HFFc6 (cell line): ENCODE measurements at places on chromosomes 13 and 19.

- DNase-seq = no peak
These were observed 34.5 kb downstream of the MTUS2 start for GRCh38 chr13:28854657-28855056.

DNA sequence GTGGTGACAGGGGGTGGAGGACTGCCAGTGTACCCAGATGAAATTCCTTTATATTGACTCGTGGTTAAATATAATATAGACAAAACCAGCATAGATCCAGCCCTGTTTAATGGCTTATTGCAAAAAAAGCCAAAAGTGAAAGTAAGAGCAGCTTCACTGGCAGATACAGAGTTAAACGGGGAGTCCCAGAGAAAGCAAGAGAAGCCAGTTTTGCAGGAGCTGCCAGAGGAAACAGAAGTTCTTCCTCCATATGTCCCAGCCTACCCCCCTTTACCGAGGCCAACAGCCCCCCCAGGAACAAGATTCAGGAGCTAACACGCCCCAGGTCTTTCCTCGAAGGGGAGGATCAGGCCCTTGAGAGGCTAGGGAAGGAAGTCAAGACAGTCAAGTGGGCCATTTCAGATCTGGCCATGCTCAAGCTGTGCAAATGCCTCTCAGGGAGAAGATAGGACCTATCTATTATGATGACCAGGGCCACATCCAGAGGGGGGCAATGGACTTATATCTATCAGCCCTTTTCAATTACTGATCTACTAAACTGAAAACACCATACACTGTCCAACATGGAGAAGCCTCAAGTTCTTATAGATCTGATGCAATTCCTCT, 47.2 kb upstream of the ZNF737 start:
- no peak for DNase-seq

DNA sequence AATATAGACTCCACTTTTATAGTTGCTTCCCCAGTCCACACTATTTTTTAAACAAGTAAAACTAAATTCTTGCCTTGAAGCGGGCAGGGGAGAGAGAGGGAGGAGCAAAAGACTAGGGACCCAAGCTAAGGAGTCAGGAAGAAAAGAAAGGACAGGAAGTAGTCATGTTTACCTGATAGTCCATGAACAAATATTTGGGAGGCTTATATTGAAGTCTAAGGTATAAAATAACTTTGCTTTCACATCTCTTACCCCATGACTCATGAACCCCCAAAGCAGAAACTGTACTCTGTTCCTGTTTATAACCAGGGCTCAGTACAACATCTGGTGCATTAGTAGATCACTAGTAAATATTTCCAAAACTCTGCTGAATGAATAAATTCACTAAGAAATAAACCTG, 67.3 kb downstream of the ZAR1L start:
- DNase-seq = no peak

DNA sequence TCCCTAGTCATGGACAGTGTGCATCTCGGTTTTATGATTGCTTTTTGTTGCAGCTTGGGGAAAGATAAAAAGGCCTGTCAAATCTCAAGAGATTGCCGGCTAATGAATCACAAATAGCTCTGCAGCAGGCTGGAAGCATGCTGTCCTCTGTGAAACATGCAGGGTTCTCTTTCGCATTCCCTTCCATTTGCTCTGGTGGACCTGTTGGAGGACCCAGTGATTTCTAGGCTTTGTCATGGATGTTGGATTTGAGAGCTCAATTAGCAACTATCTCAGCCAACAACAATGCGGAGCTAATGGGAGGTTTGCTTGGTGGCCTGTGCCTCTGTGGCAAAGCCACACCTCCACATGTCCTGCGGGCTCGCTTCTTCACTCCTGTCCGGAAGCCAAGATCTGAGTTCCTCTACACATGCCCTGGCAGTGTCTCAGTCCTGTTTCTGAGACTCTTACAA, 418.1 kb upstream of the ARGLU1 start:
- peak; percentile 1 for DNase-seq
